ENCODE measurements at places on chromosomes 16 and 17. TPM values are rescaled to one million over a fixed set of nuclear protein-coding genes. Genes with fewer than 3 reads are reported as not detected.

Gene SCNN1B
- total RNA-seq = 0.95 TPM

- peak; percentile 82 for DNase-seq
Measured at GRCh38 chr17:14813649-14814370, 451.3 kb downstream of the PMP22 start.

Gene TP53TG3B
- not detected for total RNA-seq

GRCh38 chr16:69055008-69055407 is 50.4 kb upstream of the HAS3 start:
- no peak for DNase-seq

DNA sequence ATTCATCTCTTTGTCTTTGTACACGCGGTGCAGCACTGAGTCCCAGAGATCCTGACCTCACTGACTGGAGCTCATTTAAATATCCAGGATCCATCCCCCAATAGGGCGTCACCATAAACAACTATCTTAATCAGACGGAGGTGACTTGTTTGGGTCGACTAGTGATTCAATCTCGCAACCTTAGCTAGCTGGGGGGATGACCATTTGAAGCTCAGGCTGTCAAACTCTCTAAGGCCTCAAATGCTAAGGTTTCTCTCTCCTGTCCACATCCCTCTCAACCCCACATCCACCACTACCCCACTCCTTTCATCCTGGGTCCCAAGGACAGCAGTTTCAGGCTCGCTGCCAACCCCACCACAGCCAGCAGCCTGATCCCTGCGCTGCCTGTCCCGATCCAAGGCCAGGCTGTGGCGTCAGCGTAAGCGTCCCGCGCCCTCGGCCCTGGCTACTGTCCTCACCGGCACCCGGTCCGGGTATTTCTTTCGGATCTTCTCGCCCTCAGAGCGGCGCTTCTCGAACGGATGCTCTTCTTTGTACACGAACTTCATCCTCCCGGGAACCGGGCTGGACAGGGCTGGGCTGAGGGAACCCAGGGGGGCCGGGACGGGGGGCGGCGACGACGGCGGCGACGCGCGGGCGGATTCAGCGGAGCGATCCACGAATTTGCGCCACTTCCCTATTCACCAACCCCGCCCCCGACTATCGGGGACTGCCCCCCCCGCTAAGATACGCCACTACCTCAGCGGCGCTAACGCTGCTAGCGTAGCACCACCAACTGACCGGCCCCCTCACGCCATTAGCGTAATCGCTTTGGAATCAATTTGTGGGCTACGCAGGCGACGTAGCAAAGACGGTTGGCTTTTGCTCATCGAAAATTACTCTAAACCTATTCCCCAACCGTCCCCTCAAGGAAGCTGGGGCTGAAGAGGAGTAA is at the start of gene GABARAP:
Gene GABARAP, minus strand, starts transcription at position 667 of the 934 bp plus-strand sequence. Its CDS starts 119 bp downstream, at position 548.
- peak; percentile 97 for DNase-seq

Gene CNTNAP4
- not detected for total RNA-seq

DNA sequence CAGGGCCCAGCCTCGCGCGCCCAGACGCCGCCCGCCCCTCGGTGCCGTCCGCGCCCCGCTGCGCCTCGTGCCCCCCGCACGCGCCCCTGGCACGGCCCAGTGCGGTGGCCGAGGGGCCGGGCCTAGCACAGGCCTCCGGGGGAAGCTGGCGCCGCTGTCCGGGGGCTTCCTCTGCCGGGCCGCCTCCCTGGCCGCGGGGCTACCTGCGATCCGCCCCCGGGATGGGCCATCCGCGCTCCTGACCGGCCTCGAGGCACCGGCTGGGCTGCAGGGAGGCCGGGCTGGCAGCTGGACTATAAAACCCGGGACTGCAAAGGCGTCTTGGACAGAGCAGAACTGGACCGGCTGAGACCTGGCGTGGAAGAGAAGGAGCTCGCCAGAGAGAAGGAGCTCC is 783 bp downstream of the BHLHA9 start:
- DNase-seq = no peak

Gene MT4
- total RNA-seq = not detected

DNA sequence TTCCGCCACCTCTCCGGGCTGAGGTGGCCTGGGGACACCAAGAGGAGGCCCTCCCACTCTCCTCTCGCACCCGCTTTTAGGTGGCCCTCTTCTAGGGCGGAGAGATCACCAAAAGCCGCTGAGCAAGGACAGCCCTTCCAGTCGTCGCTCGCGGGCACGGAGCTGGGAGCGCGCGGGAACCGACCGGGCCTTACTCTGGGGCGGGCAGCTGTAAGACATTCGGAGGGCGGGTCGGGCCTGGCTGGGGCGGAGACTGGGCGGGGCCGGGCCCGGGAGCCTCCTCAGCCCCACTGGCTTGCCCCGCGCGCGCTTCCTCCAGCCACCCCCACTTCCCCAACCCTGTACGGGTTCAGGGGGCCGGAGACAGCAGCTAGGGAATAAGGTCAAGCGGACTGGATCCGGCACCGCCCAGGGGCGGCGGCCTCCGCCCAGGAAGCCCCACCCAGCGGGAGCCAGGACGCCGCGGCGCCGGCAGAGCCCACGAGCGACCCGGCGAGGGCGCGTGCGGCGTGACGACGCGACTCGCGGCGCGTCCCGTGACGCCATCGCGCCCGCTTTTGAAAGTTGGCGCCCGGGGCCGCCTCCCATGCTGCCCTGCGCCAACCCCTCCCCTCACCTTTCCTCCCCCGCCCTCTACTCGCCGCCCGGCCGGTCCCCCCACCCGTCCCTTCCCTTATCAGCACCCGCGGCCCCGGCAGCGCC is 351 bp upstream of the CTCF start:
- DNase-seq = peak; percentile 93

- DNase-seq = no peak
Measured at GRCh38 chr16:10883004-10883403, 6.0 kb downstream of the CIITA start.

Gene BCAR1
- 103 TPM for total RNA-seq

Gene CCL14
- total RNA-seq = not detected

Gene MAP1LC3B
- 48.5 TPM for total RNA-seq

Gene HES7
- total RNA-seq = 0.69 TPM

Gene KRT40
- not detected for total RNA-seq

Gene SPIRE2
- total RNA-seq = 15.4 TPM

DNA sequence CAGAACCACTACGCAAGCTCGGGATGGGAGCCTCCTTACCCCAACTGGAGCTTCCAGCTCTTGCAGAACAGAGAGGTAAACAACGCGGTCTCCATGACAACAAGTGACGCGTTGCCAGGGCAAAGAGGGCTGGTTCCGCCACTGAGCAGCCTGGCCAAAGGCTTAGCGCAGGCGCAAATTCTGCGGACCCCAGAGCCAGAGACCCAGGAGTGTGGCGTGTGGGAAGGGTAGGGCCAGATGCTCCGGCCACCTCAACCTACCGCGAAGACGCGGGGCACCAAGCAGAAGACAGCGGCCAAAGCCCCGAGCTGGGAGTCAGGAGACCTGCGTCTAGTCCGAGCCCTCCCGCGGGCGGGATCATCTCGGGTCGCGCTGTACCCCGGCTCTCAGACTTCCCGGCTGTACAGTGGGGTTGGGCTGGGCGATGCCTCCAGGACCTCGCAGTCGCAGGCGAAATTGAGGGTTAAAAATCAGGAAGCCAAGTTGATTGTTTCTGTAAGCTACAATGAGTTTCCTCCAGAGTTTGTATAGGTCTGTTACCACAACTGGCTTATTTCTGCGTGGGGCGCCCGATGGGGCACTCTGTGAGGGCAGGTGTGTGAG is at the start of gene TEKT1:
Gene TEKT1, minus strand, starts transcription at position 69 of the 603 bp plus-strand sequence. CDS start 1,353 bp downstream, outside the sequence.
- peak; percentile 54 for DNase-seq

GRCh38 chr17:796609-797008 is 14.5 kb downstream of the MRM3 start:
- DNase-seq = no peak
